ENCODE measurements at places on chromosomes 6 and 20. TPM values are rescaled to one million over a fixed set of nuclear protein-coding genes. Genes with fewer than 3 reads are reported as not detected.

TSPYL4 gene
- 13.8 TPM for total RNA-seq

CRISP1 gene
- not detected for total RNA-seq

DNA sequence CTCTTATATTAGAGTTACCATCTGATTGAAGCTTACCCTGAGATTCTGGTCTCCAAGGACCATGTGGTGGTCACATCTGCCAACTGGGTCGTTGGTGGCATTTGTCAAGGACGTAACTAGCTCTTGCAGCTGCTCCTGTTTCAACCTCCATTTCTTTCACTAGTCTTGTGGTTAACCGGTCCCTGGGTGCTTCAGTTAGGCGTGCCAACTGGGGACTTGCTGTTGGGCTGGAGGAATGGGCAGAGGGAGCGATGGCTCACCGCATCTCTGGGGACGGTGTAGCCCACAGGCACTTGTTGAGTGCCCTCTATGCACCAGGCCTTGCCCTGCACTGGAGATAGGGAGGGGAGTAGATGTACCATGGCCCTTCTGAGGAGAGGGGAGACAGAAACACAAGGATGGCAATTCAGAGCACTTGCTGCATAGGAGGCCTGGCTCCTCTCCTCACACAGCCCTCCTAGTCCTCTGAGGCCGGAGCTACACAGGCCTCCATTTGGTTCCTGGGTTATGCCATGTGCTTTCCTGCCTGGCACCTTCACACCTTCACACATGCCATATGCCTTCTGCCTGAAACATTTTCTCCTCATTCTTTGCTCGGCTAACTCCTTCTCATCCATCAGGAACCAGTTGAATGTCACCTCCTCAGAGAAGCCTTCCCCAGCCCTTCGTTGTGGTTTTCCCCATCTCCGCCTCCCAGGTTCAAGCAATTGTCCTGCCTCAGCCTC is 20.0 kb upstream of the ASXL1 start:
- DNase-seq: no peak
- no peak overlapping the region for H3K4me3 ChIP-seq
- no peaks in the 10 kb centered on the region for H3K36me3 ChIP-seq
- no peaks in the 10 kb centered on the region for H3K27me3 ChIP-seq

LY6G6C gene
- total RNA-seq: not detected

GRCh38 chr6:108594640-108595039 is 33.9 kb downstream of the FOXO3 start:
- H3K27me3 ChIP-seq: no peaks in the 10 kb centered on the region
- H3K27ac ChIP-seq: peak overlapping the region; percentile 82
- H3K4me3 ChIP-seq: no peak overlapping the region
- no peaks in the 10 kb centered on the region for H3K36me3 ChIP-seq
- DNase-seq: no peak

DNA sequence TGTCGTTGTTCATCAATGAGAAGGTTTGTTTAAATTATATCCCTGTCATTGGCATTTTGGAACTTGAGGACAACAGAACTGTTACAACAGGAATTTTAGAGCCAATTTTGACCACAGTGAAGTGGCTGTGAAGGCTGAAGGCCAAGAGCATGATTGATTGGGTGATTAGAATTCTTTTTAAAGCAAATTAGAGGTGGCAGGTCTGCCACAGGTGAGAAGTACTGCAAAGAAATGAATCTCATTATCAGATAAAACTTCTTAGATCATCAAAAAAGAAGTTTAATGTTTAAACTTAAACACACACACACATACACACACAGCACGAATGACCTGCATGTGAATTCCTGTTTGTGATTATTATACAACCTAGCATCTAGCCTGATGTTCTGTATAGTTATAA is 32.4 kb downstream of the FARS2 start:
- H3K27ac ChIP-seq: peak overlapping the region; percentile 40
- no peaks in the 10 kb centered on the region for H3K36me3 ChIP-seq
- no peak for DNase-seq
- no peak overlapping the region for H3K4me3 ChIP-seq
- peaks cover 7% of the 10 kb centered on the region for H3K4me1 ChIP-seq
- H3K27me3 ChIP-seq: no peaks in the 10 kb centered on the region

SRC gene
- total RNA-seq: 59.6 TPM

GRCh38 chr6:53335224-53335994 is 13.3 kb downstream of the ELOVL5 start:
- H3K4me1 ChIP-seq: peaks cover 78% of the 10 kb centered on the region
- no peaks in the 10 kb centered on the region for H3K36me3 ChIP-seq
- H3K4me3 ChIP-seq: peak overlapping the region; percentile 13
- no peaks in the 10 kb centered on the region for H3K27me3 ChIP-seq
- DNase-seq: peak; percentile 87
